ENCODE measurements at places on chromosomes 7 and 10. TPM values are rescaled to one million over a fixed set of nuclear protein-coding genes. Genes with fewer than 3 reads are reported as not detected.

The SPDYE2B gene
- total RNA-seq: not detected

The TMEM229A gene
- total RNA-seq: not detected

The SLC16A9 gene
- not detected for total RNA-seq

The CRPPA gene
- 2.1 TPM for total RNA-seq

The MKLN1 gene
- total RNA-seq: 72.1 TPM

The TUBAL3 gene
- total RNA-seq: not detected

The TYW1 gene
- total RNA-seq: 14.4 TPM

The GIMAP2 gene
- total RNA-seq: 5.1 TPM

The NME8 gene
- total RNA-seq: not detected

The IPMK gene
- total RNA-seq: 11.7 TPM

The ANAPC16 gene
- total RNA-seq: 41.2 TPM

Measured in hair follicle dermal papilla cell (primary cell).